ENCODE measurements at places on chromosomes 6 and 20.
A peak's percentile ranks its signal among the peaks of the same experiment; 100 is the strongest.

DNA sequence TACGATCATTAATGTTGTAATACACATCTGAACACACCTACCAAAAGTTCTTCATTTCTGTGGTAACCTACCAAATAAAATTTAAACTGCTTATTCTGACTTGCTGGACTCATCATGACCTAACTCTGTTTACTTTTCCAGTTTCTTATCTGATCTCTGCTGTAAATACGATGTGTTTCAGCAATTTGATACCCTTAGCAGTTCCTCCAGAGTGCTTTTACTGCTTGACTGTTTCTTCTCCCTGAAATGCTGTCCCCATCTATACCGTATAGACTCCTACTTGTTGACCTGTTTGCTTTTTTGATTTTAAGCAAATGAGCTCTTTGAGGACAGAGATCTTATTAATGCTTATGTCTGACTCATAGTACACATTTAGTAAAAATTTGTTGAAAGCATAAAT, 119.5 kb downstream of the SCAF8 start:
- DNase-seq: peak; percentile 25

DNA sequence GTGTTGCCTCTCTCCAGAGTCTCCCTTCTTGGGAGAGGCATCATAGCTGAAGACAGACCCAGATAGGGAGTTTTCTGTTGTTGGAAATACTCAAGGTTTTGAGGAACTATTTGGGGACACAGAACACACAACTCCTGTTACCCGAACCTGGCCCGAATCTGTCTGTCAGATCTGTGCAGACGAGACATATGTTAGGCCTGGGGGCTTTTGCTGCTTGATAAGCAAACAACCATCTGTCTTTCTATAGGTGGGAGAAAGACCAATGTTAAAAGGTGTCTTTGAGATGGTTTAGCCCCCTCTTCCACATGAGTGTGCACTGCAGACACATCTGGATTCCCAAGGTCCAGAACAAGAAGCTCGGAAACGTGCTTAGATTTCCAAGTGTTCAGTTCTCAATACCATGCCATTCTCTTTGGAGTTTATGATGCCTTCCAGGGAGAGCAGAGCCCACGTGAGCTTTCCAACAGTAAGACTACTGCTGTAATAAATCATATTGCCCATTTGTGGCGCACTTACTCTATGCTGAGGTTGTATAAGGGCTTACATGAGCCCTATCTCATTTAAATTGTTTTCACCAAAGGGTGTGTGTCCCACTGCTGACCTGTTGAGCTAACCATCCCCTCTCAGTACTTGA, 3.8 kb upstream of the STX16 start:
- DNase-seq: no peak

GRCh38 chr20:37627060-37627766, 66.6 kb upstream of the CTNNBL1 start:
- DNase-seq: peak; percentile 53

- DNase-seq: no peak
These were observed 90.9 kb upstream of the GCM1 start for GRCh38 chr6:53239526-53239925.

- DNase-seq: no peak
These were observed 20.4 kb downstream of the ILRUN start for GRCh38 chr6:34676140-34676539.
